ENCODE measurements at places on chromosomes 5 and 9.

GRCh38 chr9:130287736-130288135, 22.2 kb downstream of the HMCN2 start:
- no peaks in the 10 kb centered on the region for H3K4me1 ChIP-seq
- peaks cover 57% of the 10 kb centered on the region for H3K27me3 ChIP-seq
- H3K27ac ChIP-seq = no peak overlapping the region

GRCh38 chr9:88852794-88853193, 138.5 kb upstream of the S1PR3 start:
- no peaks in the 10 kb centered on the region for H3K36me3 ChIP-seq
- no peaks in the 10 kb centered on the region for H3K27me3 ChIP-seq
- peaks cover 4% of the 10 kb centered on the region for H3K4me1 ChIP-seq
- no peak overlapping the region for H3K27ac ChIP-seq
- peak; percentile 34 for DNase-seq
- no peak overlapping the region for H3K4me3 ChIP-seq

GRCh38 chr5:167539747-167540146, 751.7 kb upstream of the WWC1 start:
- no peak overlapping the region for H3K4me3 ChIP-seq
- H3K4me1 ChIP-seq = no peaks in the 10 kb centered on the region
- H3K27me3 ChIP-seq = no peaks in the 10 kb centered on the region
- H3K36me3 ChIP-seq = no peaks in the 10 kb centered on the region

DNA sequence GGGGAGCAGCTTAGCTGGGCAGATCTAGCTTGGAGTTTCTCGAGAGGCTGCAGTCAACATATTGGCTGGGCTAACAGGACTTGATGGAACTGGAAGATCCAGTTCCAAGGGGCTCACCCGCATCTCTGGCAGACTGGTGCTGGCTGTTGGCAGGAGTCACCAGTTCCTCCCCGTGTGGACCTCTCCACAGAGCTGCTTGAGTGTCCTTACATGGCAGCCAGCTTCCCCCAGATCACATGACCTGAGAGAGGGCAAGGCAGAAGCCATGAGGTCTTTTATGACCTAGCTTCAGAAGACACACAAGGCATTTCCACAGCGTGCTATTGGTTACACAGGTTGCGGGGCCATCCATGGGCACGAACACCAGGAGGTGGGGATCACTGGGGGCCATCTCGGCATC, 26.4 kb upstream of the RXRA start:
- H3K36me3 ChIP-seq = no peaks in the 10 kb centered on the region
- peaks cover 5% of the 10 kb centered on the region for H3K27me3 ChIP-seq
- no peak overlapping the region for H3K4me3 ChIP-seq
- H3K4me1 ChIP-seq = no peaks in the 10 kb centered on the region

GRCh38 chr5:141532726-141533125, 43.8 kb downstream of the PCDHGC5 start:
- H3K27me3 ChIP-seq = no peaks in the 10 kb centered on the region
- no peak for DNase-seq
- peaks cover 8% of the 10 kb centered on the region for H3K36me3 ChIP-seq
- no peak overlapping the region for H3K27ac ChIP-seq
- H3K4me1 ChIP-seq = peaks cover 17% of the 10 kb centered on the region
- no peak overlapping the region for H3K4me3 ChIP-seq

DNA sequence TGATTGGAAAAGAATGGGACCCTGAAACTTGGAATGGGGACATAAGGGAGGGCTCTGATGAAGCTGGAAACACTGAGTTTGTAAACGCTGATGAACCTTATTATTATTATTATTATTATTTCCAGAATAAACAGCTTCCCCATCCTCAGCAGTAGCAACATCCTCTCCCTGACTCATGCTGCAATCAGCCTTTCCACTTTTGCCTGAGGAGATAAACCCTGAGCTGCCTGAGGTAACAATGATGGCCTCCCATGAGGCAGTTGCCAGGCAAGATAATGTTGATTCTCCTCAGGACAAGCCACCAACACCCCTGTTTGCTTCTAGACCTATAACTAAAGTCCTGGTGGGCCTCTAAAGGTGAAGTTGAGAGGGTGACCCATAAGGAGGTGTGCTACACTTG, 139.2 kb upstream of the ATP10B start:
- H3K27ac ChIP-seq = no peak overlapping the region
- no peak for DNase-seq
- H3K4me1 ChIP-seq = no peaks in the 10 kb centered on the region
- H3K36me3 ChIP-seq = no peaks in the 10 kb centered on the region
- H3K27me3 ChIP-seq = no peaks in the 10 kb centered on the region
- no peak overlapping the region for H3K4me3 ChIP-seq

DNA sequence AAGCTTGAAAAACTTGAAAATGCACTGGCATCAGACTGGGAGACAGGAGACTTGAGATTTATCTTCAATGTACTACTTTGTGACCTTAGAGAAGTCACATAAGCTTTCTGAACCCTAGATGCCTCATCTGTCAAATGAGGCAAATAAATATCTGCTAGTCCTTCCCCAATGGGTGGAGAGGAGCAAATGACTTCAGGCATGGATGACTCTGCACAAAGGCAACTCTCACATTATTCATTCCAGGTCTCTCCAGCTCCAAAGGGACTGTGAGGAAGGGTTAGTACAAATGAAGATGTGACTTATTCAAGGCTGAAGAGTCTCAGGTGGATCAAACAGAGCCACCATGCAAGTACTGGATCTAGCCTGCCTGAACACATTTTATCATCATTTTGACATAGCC, 228.7 kb downstream of the SLIT3 start:
- no peak overlapping the region for H3K4me3 ChIP-seq
- H3K4me1 ChIP-seq = no peaks in the 10 kb centered on the region
- H3K27ac ChIP-seq = no peak overlapping the region
- no peaks in the 10 kb centered on the region for H3K36me3 ChIP-seq
- H3K27me3 ChIP-seq = no peaks in the 10 kb centered on the region

GRCh38 chr5:77960305-77960704, 184.2 kb upstream of the TBCA start:
- no peak for DNase-seq
- no peaks in the 10 kb centered on the region for H3K4me1 ChIP-seq
- H3K4me3 ChIP-seq = no peak overlapping the region
- no peaks in the 10 kb centered on the region for H3K36me3 ChIP-seq
- H3K27ac ChIP-seq = no peak overlapping the region

GRCh38 chr5:181044093-181044599, 4.1 kb downstream of the BTNL9 start:
- H3K36me3 ChIP-seq = no peaks in the 10 kb centered on the region
- no peak for DNase-seq
- no peak overlapping the region for H3K27ac ChIP-seq
- H3K4me1 ChIP-seq = no peaks in the 10 kb centered on the region

- no peaks in the 10 kb centered on the region for H3K36me3 ChIP-seq
- DNase-seq = no peak
- peaks cover 30% of the 10 kb centered on the region for H3K27me3 ChIP-seq
- H3K4me3 ChIP-seq = no peak overlapping the region
- no peak overlapping the region for H3K27ac ChIP-seq
Measured at GRCh38 chr9:126678989-126679388, 65.3 kb downstream of the LMX1B start.

GRCh38 chr5:32651638-32652037, 59.5 kb upstream of the NPR3 start:
- H3K36me3 ChIP-seq = no peaks in the 10 kb centered on the region
- no peak for DNase-seq
- no peaks in the 10 kb centered on the region for H3K4me1 ChIP-seq
- H3K27me3 ChIP-seq = no peaks in the 10 kb centered on the region
- no peak overlapping the region for H3K27ac ChIP-seq
- no peak overlapping the region for H3K4me3 ChIP-seq

GRCh38 chr5:135208903-135209721, 175.1 kb upstream of the PITX1 start:
- H3K27ac ChIP-seq = peak overlapping the region; percentile 60
- peaks cover 39% of the 10 kb centered on the region for H3K4me1 ChIP-seq
- peak overlapping the region; percentile 8 for H3K4me3 ChIP-seq
- H3K27me3 ChIP-seq = no peaks in the 10 kb centered on the region

- H3K4me3 ChIP-seq = no peak overlapping the region
- H3K4me1 ChIP-seq = no peaks in the 10 kb centered on the region
- H3K27me3 ChIP-seq = no peaks in the 10 kb centered on the region
- H3K27ac ChIP-seq = no peak overlapping the region
Measured at GRCh38 chr9:80188579-80188978, 616.8 kb downstream of the TLE4 start.

DNA sequence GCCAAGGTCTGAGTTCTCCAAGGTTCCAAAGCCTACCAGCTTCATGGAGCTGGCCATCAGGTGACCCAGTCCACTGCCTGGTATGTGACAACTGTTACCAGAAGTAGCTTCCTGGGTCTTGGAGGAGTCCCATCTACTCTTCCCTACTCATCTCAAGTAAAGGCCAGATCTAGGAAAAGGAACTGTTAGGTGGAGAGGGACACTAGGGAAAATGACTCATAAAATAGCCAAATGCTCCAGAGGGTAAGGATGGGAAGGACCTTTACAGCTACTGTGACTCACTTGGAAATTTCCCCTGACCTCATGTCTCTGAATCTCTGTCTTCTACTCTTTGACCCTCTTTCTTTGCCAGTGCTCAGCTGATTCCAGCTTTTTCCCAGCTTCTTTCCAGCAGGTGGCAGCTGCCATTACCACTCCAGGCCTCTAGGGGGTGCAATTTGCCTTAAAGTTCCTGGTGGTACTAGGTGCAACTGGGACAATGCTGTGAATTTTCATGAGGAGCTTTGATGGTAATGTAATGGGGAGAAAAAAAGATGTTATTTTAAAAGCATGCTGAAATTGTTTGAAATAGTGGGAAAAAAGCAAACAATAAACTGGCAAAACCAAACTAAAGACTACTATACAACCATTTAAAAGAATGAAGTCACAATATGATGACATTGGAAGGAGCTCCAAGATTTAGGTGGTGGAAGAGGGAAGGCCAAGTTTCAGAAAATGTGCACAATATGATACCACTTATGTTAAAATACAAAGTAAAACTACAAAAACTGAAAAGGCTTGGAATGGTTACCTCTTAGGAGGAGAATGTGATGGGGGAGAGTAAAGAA, 27.1 kb upstream of the MYORG start:
- H3K27ac ChIP-seq = no peak overlapping the region
- H3K27me3 ChIP-seq = no peaks in the 10 kb centered on the region
- peaks cover 11% of the 10 kb centered on the region for H3K4me1 ChIP-seq
- no peak overlapping the region for H3K4me3 ChIP-seq
- H3K36me3 ChIP-seq = peaks cover 5% of the 10 kb centered on the region

GRCh38 chr5:72433522-72433921, 73.7 kb downstream of the ZNF366 start:
- H3K27ac ChIP-seq = no peak overlapping the region
- H3K4me1 ChIP-seq = peaks cover 4% of the 10 kb centered on the region

GRCh38 chr9:98009936-98010335, 26.8 kb downstream of the ANP32B start:
- peaks cover 38% of the 10 kb centered on the region for H3K4me1 ChIP-seq
- peak overlapping the region; percentile 9 for H3K27ac ChIP-seq
- DNase-seq = no peak
- H3K36me3 ChIP-seq = peaks cover 87% of the 10 kb centered on the region
- H3K4me3 ChIP-seq = no peak overlapping the region

DNA sequence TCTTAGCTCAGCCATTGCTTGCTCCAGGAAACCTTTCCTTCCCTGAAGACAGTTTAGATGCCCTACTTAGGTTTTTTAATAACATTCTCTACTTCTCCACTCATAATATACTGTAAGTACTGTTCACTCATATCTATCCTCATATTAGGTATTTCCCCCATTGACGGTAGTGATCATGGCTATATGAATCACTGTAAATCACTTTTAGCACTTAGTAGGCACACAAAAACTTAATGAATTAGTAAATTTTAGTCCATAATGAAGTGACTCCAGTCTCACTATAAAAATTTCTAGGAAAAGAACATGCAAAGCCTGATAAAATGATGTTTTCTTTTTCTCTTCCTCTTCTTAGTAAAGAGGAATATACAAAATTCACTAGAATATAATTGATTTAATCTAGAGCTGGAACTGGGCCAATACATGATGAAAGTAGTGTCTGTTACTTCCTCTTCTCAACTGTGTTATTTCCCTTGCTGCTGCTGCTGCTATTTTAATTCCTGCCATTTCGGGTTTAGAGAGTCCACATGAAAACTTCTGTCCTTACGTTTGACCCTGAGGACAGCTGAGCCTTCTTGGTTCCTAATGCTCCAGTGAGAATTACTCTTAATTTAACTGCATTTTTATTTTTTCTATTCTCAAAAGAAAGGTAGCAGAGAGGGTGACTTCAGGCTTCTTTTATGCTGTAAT, 73.5 kb downstream of the LNPEP start:
- H3K4me3 ChIP-seq = no peak overlapping the region
- peaks cover 9% of the 10 kb centered on the region for H3K4me1 ChIP-seq
- H3K27me3 ChIP-seq = no peaks in the 10 kb centered on the region
- H3K36me3 ChIP-seq = peaks cover 6% of the 10 kb centered on the region

- no peaks in the 10 kb centered on the region for H3K36me3 ChIP-seq
- H3K27ac ChIP-seq = no peak overlapping the region
- H3K4me1 ChIP-seq = no peaks in the 10 kb centered on the region
- no peaks in the 10 kb centered on the region for H3K27me3 ChIP-seq
- H3K4me3 ChIP-seq = no peak overlapping the region
- no peak for DNase-seq
Measured at GRCh38 chr9:71504636-71505035, 263.7 kb downstream of the CEMIP2 start.

DNA sequence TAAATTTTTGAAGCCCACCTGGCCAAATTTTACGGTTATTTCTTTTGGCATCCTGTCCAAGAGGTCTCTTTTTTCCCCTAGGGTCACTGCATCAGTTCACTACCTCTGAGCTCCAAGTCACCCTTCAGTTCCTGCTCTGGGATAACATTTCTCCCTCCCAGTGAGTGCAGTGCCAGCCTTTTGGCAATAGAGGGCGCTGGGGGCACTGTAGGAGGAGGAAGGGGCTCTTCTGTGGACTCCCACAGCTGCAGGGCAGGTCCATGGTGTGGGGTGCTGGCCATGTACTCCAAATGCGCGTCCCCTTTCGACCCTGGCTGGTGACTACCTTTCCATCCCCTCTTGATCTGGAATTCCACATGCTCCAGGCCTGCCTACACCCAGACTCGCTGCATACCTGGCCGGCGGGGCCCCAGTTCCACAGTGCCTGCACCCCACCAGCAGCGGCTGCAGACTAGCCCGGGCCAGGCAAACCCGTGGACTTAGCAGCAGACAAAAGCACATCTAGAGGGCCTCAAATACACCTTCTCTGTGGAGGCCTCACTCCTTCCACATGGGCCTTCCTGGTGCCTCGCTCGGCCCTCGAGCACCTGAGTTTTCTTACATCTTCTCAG, 20.3 kb upstream of the NINJ1 start:
- DNase-seq = peak; percentile 92
- no peaks in the 10 kb centered on the region for H3K36me3 ChIP-seq
- no peak overlapping the region for H3K4me3 ChIP-seq
- peaks cover under 1% of the 10 kb centered on the region for H3K4me1 ChIP-seq
- H3K27me3 ChIP-seq = no peaks in the 10 kb centered on the region

DNA sequence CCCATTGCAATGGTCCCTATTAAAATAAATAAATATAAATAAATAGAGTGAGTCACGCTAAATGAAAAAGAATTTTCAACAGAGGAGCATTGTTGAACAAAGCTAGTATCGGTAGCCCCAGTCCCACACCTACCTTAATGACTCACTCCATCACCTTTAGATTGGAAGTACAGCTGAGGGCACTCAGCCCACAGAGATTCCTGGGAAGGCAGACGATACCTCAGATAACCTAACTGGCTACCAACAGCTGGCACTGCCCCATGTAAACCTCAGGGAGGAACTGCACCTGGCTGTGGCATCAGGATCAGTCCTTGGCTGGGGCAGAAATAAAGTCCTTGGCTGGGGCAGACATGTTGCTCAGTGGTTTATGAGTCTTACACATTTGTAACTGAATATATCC, 49.3 kb downstream of the SPRY4 start:
- no peak overlapping the region for H3K4me3 ChIP-seq
- peaks cover 9% of the 10 kb centered on the region for H3K4me1 ChIP-seq
- H3K27me3 ChIP-seq = no peaks in the 10 kb centered on the region
- DNase-seq = no peak

All from osteoblast (primary cell).